Thoracic aorta (tissue), 2 donors: ENCODE measurements at places on chromosomes 4 and X.

DNA sequence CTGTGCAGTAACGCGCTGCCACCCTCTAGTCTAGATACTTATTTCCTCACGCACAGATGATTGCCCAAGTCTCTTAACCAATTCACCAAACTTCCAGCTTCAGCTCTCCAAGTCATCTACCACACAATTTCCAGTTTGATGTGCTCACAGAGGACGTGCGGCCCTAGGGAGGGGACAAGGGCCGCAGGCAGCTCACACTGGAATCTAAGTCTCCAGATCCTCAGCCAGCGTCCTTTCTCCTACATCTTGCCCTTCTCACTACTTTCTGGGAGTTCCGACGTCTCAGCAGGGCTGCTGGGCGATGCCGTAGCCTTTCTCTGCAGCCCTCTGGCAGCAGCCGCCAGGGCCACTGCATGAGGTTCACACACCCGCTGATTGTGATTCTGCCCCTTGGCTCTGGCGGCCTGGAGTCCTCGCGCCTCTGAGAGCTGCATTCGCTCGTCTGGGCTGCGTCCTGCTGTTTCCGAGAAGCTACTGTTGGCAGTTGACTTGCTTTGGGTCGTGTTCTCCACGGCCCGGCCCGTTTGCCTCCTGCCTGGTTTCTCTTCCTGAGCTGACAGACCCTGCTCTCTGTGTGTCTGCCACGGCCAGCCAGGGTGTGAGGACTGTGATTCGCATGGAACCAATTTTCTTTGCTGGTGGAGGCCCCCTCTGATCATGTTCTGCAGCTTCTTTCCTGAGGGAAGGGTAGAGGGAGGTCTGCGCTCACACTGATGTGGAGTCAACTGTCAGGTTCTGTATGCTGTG is 14.1 kb upstream of the TMEM131L start:
- DNase-seq = no peak

DNA sequence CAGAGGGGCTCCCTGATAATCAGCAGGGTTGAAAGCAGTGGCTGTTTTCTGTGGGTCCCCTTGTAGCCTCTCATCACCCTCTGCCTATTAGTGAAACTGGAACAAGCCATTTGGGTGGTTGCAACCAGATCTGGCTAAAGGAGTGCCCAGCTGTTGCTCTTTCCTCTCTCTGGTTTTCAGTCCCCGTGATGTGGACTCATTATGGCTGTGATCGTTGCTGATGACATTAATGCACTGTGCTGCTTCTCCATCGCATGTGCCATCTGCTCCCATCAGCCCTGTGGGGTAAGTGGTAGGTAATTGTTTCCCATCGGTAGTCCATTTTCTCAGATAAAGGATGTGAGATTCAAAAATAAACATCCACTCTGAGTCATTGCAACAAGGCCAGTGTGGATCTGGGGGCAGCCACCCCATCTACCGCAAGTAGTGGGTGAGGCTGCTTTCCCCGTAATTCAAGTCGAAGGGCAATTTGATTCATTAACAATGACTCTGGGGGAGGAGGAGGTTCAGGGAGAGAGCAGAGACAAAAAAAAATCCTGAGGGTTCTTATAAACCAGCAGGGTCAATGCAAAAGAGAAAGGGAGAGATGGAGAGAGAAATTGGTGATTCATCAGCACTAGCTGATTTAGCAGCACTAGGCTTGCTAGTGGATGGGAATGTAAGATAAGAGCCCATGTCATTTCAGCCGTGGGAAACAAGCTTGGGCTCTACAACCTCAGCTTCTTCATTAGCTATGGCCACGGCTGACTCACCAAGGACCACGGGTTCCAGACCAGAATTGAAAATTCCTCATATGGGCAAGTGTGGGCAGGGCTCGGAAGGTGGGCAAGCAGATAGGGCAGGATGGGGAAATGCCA is 357.8 kb downstream of the MID1IP1 start:
- DNase-seq = no peak

GRCh38 chr4:137390707-137391106 is 141.6 kb downstream of the PCDH18 start:
- no peak for DNase-seq

DNA sequence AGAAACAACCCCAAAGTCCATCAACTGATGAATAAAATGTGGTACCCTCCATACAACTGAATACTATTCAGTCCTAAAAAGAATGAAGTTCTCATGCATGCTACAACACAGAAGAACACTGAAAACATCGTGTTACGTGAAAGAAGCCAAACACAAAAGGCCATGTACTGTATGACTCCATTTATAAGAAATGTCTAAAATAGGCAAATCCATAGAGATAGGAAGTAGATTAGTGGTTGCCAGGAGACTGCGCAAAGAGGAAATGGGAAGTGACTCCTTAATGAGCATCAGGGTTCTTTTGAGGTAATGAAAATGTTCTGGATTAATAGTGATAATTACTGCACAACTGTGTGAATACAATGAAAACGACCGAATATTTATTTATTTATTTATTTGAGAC is 23.4 kb downstream of the FBXW7 start:
- DNase-seq = no peak
